ENCODE measurements at places on chromosomes 5 and 9.

DNA sequence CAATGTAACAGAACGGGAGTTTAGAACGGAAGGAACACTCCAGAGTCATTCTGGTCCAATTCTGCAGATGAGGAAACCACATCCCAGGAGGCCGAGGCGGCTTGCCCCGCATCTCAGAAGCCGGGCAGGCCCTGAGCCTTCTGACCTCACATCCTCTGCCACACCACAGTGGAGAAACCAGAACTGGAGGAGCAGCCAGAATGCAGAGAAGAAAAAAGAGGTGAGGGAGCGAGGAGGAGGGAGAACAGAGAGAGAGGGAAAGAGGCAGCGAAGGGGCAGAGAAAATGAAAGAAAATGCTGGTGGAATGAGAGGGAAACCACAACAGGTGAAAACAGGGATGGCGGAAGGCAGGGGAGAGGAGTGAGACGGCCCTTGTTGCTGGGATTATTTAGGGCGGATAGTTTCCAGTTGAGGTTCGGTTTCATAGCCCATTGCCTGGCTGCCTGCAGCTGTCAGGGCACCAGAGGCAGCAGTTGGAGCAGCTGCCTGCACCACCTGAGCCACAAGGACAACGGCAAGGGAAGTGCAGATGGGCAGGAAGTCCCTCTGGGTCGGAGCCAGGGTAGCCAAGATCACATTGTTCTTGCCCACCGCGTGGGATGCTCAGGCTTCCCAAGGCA lies at the start of gene HMHB1:
HMHB1 (plus strand) TSS at position 77 of the 621 bp plus-strand sequence.
- no peak for DNase-seq

DNA sequence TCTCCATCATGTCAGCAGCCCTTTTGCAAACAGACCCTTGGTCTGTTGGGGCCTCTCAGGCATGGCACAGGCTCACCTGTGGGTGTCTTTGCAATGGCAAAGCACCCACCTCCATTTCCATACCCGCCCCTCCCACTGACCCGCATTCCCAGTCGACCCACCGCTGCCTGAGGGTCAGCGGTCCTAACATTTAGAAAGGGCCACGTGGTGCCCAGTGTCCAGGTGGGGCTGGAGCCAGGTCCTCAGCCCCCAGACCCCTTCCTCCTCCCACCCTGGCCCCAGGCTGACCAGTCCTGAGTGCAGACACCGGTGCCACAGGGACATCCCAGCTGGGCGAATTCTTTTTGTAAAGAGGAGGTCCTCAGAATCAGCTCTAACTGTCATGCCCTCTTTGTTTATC lies 43.3 kb upstream of the CEP72 start:
- no peak for DNase-seq

DNA sequence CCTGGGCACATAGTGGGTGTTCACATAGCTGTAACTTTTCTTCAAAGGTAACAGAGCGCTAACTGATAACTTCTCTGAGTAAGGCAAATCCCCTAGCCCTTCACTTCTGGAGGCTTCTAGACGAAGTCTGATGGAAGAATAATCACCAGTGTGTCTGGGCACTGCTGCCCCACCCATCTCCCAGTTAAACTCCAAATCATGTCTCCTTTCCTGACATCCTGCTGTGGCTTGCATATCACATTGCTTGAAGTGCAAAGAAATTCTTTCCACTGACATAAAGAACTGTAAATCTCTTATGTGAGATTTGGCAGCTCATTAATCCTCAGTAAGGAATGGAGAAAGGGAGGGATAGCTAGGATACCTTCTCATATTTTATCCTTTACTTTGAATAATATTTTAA lies 74.6 kb downstream of the MARCHF11 start:
- DNase-seq = no peak

DNA sequence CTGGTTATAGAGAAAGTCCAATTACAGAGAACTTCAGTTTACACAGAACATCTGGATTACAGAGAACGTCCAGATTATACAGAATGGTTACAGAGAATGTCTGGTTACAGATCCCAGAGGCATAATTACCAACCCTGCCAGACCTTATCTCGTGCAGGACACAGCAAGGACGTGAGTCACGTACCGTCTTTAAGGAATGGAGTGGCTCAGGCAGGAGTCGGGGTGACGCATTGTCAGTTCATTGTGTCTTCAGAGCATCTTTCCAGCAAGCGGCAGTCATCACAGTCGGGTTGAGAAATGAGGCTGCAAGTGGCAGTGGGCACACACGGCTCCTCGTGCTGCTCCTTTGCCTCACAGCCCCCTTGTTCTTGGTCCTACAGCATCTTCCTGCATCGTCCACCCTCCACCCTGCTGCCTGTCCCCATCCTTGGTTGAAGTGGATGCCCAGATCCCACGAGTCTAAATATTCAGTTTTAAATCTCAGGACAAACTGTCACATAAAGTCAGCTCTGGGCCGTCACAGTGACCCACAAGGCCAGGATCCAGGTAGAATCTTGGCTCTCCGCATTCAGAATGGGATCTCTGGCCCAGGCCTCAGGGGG lies 30.0 kb upstream of the SLC6A19 start:
- peak; percentile 28 for DNase-seq

DNA sequence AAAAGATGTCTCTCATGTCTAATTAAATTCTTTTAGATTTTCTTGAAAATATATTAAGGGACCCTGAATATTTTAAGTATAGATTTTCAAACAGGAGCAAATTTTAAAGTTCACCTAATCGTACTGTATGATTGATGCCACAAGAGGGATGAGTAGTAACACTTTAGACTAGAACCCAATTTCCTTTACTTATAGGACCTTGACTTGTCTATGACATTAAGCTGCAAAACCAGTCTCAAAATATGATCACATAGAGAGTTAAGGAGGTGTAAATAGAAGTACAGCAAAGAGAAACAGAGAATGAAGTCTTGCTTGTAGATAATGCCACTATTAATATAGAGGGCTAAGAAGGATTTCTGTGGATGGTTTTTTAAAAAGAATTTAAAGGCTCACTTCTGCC lies 312.9 kb upstream of the PRR16 start:
- DNase-seq = no peak

DNA sequence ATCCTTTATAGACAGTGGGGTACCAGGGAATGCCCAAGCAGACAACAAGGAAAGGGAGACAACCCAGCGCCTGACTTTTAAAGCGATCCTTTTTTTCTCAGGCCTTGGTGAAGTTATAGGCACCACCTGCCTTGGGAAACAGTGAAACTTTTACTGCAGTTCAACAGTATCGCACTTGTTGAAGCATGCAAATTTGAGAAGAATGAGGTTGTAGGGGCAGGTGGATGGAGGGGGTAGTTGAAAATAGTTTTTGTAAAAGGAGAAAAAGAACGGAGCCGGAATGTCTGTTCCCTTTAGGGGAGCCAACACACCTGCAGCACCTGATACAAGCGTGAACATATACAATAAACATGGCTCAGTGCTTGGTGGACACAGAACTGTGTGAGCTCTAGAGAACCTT lies 190.2 kb upstream of the NR3C1 start:
- no peak for DNase-seq

DNA sequence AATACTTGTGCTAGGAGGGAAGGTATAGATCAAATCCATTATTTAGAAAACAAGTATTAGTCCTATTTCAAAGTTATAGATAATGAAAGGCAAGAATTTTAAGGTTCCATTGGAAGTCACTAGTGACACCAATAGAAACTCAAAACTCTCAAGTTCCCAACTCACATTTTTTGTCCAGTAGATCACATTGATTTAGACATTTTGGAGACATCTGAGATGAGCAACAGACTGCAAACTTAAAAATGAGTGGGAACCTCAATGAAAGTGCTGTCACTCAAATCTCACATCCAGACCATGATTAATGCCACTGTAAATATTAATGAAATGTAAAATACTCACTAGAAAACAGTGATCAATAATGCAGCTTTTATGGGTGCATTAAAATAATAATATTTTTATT lies 405.0 kb downstream of the ENC1 start:
- no peak for DNase-seq

DNA sequence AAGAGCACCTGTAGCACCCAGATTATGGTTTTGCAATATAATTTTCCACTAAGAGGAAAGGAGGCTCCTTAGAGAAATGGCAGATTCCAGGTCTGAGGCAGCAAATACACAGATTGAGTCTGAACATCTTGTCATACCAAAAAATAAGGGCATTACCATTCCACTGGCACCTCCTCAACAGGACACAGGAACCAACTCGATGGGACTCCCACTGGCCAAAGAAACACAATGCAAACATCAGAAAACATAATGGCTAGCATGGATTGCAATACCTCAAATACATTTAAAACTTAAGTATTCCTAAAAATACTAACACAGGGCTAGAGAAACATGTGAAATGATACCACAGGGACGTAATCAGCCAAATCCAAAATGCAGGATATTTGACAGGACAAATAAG lies 12.4 kb upstream of the RANBP17 start:
- no peak for DNase-seq

GRCh38 chr9:98929895-98930341 lies 13.8 kb upstream of the COL15A1 start:
- no peak for DNase-seq

DNA sequence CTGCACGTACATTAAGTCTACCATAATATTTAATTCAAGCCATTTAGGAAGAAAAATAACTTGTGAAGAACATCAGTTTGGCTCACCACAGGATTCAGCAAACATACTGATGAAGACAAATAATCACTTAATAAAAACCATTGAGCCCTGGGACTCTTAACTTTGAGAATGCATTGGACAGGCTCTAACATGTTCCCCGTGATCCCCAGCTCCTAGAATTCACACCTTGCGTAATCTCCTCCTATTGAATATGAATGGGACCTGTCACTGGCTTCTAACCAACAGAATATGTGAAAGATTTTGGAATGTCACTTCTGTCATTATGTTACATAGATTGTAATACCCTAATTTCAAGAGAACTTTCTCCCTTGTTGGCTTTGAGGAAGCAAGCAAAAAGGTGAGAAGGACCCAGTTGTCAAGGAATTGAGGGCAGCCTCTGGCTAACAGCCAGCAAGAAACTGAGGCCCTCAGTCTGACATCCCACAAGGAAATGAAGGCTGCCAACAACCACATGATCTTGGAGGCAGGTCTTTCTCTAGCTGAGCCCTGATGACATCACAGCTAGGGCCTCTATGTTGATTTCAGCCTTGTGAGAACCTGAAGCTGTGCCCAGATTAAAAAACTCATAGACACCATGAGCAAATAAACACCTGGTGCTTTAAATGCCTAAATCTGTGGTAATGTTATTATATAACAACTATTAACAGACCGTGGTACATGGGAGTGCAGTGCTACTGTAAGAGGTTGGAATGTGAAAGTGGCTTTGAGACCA lies 433.2 kb downstream of the SEMA5A start:
- DNase-seq = no peak

DNA sequence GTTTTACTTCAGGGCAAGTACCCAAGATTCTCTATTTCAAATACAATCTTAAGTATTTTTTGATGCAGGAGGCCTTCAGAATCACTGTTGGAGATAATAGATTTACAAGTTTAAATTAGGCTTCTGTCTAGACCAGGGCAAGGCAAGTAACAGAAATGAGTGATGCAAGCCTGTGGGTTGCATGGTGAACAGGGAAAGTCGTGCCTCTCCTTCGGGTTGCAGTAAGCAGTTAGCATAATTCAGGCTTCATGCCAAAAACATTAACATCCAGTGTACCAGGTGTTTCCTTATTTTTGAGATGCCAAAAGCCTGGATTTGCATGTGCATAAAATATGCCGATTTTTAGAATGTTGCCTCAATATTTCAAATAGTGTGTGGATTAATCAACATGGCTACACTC lies 369.0 kb downstream of the CAAP1 start:
- no peak for DNase-seq

DNA sequence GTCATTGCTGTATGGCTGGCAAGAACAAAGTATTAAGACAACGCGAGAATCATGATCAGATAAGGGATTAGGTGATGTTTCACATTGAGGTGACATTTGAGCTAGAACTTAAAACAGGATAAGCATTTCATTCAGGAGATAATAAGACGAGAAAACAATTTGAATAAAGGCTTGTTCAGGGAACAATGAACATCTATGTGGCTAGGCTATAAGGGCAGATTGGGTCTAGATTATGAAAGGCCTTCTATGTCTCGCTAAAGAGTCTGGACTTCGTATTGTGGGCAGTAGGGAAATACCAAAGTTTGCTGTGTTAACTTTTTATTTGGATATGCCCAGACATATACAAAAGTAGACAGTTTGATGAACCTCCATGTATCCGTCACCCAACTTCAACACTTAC lies 6.9 kb downstream of the MRPL22 start:
- DNase-seq = no peak

DNA sequence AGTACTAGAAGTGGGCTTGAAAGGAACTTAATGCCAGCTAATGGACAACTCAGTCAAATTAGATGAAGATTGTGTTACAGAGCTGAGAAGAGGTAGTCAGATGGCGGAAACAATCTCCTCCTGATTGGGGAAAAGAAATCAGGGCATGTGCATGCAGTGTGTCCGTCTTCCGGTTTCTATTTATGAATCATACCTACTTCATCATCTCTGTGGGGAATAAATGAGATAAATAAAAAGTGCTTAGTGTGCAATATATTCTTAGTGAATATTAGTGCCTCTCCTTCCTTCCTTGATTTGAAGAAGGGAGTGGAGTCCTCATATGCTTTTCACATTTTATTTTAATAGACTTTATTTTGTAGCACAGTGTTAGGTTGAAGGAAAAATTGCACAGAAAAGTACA lies 108.7 kb upstream of the NFIL3 start:
- no peak for DNase-seq

- no peak for DNase-seq
Observed at GRCh38 chr9:115923903-115924668, 229.5 kb upstream of the PAPPA start.

- DNase-seq = peak; percentile 88
Observed at GRCh38 chr9:14238079-14238478, 75.9 kb downstream of the NFIB start.

DNA sequence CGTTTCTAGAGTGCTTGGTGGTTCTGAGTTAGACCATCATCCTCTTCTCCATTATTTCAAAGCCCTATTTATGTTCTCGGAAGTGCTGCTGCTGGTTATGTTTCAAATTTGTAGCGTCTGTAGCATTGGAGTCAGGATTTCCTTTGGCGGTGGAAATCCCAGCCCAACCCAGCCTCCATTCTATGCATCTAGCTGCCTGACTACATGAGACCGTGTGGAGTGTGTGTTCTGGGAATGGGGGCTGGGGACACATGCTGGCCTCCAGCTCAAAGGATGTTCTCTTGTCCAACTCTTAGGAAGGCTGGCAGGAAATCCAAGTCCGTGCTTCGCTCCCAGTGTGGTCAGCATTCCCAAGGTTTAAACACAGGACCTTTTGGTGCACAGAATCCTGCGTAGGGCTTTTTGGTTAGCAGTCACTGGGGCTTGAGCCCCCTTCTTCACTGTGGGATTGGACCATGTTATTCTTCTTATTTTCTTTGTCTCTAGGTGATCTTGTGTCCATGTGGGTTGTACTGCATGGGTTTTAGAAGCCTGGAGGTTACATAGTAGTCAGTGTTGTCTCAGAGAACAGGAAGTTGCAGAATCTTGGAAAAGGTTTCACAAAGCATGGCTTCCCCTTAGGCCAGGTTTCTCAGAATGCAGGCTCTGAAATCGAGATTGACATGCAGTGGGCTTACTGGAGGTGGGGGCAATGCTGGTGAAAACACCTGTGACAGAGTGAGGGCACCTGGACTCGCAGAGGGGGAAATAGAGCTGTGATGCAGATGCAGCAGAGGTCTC lies 132.2 kb downstream of the ARHGAP26 start:
- DNase-seq = peak; percentile 32

GRCh38 chr9:134971696-134972095 lies 54.0 kb upstream of the FCN1 start:
- no peak for DNase-seq

All from kidney capillary endothelial cell (primary cell).